SK-MEL-5 (cell line): ENCODE measurements at places on chromosomes 2 and 18.

- DNase-seq, result peak; percentile 81
Observed at GRCh38 chr2:54455131-54455562, 980 bp upstream of the SPTBN1 start.

GRCh38 chr2:85282914-85283313 is 44.9 kb downstream of the TGOLN2 start:
- DNase-seq, result no peak

GRCh38 chr2:98140210-98140609 is 53.2 kb downstream of the VWA3B start:
- DNase-seq, result no peak

DNA sequence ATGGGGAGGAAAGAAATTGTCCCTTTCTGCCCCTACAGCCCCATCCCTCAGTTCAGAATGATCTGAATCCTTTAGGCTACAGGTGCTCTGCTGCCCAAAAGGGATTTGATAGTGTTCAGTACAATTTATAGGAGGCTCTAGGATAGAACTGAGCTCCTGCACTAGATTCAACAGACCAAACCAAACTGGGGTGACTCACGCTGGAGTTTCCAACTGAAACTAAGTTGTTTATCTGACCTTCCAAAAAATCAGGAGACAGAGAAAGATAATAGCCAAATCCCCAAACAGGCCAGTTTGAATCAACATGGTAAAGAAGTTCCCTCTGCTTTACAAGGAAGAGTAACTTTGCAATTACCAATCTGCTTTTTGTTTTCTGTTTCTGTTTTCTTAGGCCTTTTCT is 72.7 kb upstream of the MBOAT2 start:
- DNase-seq, result no peak

DNA sequence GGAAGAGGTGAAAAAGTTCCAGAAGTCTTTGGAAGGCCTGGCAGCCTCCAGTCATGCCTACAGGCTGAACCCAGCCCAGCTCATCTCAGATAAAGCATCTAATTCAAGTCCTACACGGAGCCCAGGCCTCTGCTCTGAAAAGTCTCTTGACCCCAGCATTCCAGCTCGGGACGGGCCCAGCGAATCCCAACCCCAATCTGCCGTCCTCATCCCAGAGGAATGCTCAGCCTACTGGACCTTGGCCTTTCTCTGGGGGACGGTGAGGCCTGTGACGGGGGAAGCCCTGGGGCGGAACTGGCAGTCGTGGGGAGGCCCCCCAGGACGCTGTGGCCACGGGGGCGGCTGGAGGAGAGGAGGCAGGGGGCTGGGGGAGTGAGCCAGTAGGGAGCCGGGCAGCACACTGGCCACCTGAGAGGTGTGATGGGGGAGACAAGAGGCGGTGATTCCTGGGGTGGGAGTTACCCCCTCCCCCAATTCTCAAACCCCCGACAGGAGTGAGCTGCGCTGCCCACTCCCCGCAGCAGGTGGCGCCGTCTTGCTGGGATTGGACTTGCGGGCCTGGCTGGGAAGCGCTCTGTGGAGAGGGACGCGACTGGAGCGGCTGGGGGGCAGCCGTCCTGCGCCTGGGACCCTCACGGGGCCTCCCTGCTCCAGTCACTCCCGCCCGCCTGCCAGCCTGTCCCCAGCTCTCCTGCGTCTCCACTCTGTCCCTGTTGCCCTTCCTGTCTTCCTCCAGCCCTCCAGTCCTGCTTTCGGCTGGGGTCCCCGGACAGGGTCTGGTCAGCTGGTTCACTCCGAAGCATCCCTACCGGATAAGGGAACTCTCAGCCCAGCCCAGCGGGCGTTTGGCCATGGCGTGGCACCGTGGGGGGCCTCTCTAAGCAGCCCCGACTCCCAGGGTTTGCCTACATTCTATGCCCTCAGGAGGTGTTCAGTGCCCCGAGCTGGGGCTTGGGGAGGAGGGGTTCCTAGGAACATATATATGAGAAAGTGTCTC is 182.6 kb upstream of the HAAO start:
- peak; percentile 65 for DNase-seq

DNA sequence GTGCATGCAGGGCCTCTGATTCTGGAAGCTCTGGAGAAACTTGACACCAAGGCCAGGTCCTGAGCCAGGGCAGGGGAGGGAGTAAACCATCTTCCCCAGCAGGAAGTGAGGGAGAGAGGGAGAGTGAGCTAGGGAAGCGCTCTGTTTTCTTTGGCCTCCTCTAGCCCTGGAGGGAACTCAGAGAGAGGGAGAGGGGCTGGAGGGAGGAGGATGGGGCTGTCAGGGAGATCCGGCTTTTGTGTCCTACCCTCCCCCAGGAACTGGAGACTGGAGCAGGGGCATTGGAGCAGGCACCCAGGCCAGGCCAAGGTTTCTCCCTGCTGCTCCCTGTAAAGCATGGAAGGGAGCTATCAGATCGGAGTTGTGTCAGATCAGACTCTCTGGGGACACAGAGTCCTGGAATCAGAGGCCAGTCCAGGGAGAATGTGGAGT is 22.7 kb upstream of the PKDCC start:
- DNase-seq, result no peak

- DNase-seq, result peak; percentile 62
Observed at GRCh38 chr2:237072067-237072931, 13.4 kb upstream of the COPS8 start.

- DNase-seq, result peak; percentile 85
Observed at GRCh38 chr2:12314127-12314760, 402.5 kb upstream of the TRIB2 start.

DNA sequence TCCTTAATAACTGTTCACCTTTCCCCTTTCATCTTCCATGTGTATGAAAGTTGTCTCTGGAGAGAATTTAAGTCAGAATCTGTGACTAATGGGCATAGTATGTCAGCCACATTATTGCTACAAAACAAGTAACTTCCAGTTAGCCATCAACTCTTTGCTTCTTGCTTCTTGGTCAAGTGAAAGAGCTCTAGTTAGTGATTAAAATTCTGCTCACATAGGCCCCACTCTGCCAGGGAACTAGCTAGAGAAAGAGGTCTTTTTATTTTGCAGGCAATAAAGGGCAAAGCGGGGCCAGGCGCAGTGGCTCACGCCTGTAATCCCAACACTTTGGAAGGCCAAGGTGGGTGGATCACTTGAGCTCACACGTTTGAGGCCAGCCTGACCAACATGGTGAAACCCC is 64.6 kb downstream of the COLEC12 start:
- no peak for DNase-seq
